D721Med (cell line): ENCODE measurements at places on chromosomes 1 and 21.

DNA sequence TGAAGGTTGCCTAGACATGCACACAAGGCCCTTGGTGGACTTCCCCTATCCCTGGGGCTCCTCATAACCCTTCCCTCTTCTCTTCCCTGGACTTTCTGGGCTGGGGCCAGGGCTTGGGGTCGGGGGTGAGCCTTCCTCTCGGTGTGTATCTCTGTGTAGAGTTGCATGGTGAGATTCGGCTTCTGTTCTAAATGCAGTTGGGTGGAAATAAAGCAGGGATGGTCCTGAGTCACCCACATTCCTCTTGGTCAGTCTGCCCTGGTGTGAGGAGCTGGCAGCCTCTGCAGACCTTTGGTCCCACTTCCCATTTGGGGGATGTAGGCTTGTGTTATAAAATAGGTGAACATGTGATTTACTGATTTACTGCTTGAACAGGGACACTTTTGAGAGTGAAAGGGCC is 38.0 kb downstream of the ADARB1 start:
- no peak for DNase-seq

DNA sequence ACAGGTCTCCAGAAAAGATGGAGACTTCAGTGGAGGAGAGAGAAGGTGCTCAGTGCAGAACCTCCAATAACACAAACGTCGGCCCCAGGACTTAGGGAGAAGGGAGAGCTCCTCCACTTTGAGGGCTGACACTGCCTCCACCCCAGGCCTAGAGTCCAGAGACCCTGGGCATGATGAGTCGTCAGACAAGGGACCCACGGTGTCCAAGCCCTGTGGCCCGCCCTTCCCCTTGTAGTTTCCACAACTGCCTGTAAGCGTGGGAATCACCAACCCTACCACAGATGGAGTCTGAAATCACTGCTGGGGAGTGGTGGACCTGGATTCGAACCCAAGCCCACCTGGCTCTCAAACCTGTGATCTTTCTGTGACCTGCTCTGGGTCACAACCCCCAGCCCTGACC is 281.1 kb downstream of the NPHP4 start:
- DNase-seq, result no peak

- DNase-seq, result no peak
Observed at GRCh38 chr1:155081472-155082300, 3.0 kb downstream of the EFNA3 start.

DNA sequence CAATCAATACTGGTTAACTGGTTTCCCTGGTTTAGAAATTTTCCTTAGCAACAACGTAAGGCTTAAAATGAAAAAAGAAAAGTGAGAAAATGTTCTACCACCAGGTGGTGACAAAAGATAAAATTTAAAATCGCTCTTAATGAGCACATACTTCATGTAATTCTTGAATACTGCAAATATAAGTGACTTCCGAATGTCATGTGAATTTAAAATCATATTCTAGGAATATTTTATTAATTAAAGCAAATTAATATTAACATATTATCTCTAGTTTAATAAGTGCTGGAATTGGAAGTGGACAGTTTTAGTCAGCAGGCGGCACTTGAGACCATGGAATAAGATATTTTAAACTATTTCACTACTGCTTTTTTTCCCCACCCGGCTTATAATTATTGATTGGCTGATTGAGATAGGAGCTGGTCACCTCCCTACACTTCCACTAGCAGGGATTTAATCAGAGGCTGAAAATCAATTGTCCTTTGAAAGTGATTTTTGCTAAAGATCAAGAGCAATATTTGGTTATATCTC is 5.0 kb upstream of the ADAMTS1 start:
- DNase-seq, result no peak

DNA sequence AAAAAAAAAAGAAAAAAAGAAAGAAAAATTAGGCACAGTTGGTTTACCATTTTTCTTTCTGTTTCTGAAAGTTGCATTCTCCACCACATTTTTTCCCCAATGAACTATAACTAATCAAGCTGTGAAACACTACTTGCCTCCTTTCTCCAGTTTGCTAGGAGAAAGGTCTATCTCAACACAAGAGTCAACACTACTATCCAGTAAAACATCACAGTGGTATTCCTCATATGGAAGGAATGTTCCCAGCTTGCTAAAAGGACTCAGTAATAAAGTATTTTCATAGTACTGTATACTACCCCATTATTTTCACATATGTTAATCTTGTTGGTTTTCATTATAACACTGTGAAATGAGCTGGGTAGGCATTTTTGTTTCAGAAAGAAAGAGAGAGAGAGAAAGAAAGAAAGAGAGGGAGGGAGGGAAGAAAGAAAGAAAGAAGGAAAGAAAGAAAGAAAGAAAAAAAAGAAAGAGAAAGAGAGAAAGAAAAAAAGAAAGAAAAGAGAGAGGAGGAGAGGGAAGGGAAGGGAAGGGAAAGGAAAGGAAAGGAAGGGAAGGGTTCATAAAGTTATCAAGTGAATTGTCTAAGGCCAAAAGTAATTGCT is 7.9 kb downstream of the PTGER3 start:
- no peak for DNase-seq

DNA sequence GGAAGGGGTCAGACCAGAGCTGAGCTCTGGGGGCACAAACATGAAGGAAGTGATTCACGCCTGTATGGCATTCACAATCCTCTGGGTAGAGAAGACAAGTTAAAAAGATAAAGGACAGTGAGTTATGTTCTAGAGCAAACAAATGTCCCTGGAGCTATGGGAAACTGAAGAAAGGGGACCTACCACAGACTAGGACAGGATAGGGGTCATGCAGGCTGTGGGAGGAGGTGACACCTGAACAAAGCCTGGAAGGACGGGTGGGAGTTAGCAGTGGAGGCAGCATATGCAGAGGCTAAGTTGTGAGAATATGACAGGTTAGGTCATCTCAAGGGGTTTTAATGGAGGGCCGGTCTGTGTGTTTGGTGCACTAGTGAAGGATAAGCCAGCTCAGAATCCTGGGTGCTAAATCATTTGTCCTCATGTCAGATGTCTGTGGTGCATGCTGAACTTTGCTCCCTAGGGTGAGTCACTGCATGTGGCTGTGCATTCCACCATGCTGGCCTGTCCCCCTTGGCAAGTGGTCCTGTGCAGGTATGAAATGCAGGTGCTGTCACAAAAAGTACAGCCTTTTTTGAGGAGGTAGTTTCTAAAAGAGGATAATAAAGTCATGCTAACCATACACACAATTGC is 28.5 kb downstream of the TNN start:
- no peak for DNase-seq

- no peak for DNase-seq
Observed at GRCh38 chr1:211305044-211305443, 21.6 kb upstream of the TRAF5 start.

GRCh38 chr1:43960798-43961197 is 9.0 kb upstream of the DPH2 start:
- no peak for DNase-seq

GRCh38 chr1:55717111-55717510 is 501.9 kb upstream of the USP24 start:
- no peak for DNase-seq
